ENCODE measurements at places on chromosomes 12 and 14.
A peak's percentile ranks its signal among the peaks of the same experiment; 100 is the strongest.

DNA sequence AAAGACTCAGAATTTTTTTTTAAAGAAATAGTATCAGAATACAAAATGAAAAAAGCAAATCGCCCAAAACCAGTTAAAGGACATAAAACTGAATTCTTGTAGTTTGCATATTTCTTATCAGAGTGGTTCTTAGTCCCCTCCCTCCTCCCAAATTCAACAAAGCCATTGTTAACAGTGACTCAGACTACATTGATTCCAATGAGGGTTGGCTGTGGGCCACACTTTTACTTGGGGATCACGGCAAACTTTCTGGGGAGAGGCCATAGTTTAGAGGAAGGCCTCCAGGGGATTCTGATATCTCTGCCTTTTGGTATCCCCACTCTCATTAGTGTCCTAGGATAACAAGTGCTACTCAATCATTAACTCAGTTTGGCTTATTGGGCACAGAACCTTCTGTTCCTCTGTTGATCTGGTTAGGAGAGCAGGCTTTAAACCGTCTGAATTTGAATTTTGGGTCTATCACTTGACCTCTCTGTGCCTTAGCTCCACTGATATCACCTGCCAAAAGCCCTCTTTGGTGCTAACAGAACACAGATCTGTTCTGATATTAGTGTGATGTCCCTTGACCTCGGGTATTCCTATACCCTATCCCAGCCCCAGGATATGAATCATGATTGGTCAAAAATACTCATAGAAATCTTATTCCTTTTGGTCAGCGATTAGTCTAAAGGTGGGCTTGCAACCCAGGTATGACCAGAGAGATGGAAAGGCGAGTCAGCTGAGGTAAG lies 45.2 kb upstream of the APPL2 start:
- DNase-seq: no peak

DNA sequence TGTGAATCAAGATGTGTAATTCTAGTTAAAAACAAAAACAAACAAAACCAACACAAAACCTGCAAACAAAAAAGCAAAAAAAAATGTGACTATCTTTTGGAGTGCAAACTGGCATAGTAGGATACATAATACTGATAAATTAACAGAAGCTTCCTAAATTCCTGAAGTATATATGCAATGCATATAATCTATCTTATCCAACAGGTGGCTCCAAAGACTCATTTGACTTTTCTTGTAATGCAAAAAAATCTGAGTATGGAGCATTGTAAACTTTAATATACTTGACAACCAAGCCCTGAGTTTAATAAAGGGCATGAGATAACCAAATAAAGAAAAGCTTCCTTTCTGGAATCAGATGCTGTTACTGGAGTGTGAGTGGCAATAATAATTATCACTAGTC lies 1003.6 kb downstream of the FSCB start:
- no peak for DNase-seq

DNA sequence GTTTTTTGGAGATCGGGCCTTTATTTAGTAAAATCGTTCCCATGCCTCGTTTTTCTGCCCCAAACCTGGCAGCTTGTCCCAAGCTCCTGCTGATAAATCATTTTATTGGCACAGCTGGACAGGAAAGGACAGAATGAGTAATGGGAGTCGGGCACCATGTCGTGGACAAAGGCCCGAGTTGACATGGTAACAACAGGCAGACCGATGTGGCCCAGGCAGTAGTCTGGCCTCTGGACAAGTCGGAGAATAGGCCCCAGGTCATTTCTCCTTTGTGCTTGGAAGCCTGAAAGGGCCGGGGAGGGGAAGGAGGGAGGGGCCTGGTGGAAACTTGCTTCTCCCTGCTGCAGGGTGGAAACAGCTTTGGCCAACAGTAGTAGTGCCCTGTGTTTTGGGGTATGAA lies 234.9 kb downstream of the SUDS3 start:
- DNase-seq: no peak

GRCh38 chr14:62117751-62118105 lies 355.5 kb downstream of the SNAPC1 start:
- no peak for DNase-seq

DNA sequence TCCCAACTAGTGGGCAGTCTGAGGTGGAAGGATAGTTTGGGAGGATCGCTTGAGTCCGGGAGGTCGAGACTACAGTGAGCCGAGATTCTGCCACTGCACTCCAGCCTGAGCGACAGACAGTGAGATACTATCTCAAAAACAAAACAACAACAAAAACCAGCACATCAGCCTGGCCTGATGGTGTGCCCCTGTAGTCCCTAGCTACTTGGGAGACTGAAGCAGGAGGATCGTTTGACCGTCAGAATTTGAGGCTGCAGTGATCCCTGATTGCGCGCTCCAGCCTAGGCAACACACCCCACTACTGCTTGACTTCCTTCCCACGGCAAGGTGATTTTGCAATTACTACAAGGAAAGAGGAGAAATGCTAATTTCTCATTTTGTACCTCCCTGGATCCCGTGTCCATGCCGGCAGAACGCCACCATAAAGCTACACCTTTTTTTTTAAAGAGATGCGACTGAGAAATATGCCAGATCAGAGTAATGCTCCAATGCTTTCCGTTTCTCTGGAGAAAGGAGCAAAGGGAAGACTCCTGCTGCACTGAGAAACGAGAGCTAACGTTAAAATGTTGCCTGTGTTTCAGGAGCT lies 672 bp upstream of the SCFD1 start:
- peak; percentile 10 for DNase-seq

DNA sequence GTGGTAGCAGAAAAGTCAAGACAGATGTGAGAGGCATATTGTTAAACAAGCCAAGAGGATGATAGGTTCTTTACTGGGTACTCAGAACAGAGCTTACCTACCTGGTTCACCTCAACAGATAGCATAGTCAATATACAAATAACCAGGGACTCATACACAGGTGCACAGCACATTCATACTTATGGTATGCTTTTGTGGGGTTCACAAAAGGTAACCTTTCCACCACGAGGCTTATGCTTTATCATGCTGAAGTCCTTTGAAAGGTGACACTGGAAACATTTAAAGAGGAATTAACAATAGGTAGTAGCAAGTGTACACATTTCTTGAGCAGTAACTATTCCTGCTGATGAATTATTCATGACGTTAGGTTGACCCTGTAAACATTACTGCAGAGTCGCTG lies 42.2 kb upstream of the MBIP start:
- no peak for DNase-seq

DNA sequence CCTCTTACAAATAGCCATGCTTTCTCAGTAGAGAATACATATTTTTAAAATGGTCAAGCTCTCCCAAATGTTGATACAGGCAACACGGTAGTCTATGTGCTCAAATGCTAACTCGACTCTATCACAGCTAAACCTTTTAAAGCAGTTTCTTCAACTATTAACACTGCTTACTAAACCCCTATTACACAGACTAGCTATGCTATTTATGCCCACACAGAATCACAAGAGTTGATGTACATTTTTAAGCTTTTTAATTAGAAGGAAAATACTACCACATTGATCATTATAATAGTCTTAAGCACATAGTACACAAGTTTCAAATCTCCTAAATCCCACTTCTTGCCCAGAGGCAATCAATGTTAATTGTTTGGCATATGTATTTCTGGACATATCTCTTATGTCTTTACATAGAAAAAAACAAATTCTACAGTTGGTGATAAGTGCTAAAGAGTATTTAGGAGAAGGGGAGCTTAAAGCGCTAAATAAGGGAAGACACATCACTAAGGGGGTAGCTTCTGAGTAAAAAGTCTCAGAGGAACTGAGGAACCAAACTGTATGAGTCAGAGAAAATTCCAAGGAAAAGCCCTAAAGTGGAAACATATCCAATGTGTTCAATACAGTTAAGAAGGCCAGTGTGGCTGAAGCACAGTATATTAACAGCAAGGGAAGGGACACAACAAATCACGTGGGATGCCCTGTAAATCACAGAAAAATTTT lies 13.7 kb downstream of the HNRNPC start:
- DNase-seq: no peak
